ENCODE measurements at places on chromosomes 2 and 18.

GRCh38 chr2:27627963-27628766 is 647 bp downstream of the CCDC121 start:
- DNase-seq, result no peak

GRCh38 chr2:159677654-159678053 is 34.7 kb upstream of the MARCHF7 start:
- DNase-seq, result no peak

DNA sequence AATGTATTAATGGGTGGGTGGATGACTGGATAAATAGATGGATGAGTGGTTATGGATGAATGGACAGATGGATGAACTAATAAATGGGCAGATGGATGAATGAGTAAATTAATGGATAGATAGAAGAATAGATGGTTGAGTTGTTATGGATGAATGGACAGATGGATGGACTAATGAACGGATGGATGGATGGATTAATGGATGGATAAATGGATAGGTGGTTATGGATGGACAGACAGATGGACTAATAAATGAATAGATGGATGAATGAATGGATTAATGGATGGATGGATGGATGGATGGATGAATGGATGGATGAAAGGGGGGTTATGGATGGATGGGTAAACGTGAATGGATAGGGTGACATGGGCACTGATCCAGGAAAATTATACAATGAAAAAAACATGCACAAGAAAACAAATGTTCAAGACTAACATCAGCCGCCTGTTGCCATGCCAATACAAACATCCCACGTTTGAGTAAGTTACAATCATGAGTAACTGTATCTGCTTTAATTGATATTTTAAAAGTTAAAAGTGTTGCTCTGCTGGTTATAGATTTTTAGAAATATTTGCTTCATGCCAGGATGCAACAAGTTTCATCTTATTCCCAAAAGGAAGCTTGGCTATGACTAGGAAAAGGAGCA is 20.8 kb downstream of the PXDN start:
- no peak for DNase-seq

GRCh38 chr2:12110481-12110880 is 364.0 kb downstream of the LPIN1 start:
- peak; percentile 22 for DNase-seq

GRCh38 chr18:67428805-67429204 is 87.7 kb downstream of the DSEL start:
- no peak for DNase-seq

- no peak for DNase-seq
Measured at GRCh38 chr2:159891917-159892730, 94.1 kb upstream of the CD302 start.

- no peak for DNase-seq
Measured at GRCh38 chr2:10225291-10226037, 77.2 kb upstream of the HPCAL1 start.

DNA sequence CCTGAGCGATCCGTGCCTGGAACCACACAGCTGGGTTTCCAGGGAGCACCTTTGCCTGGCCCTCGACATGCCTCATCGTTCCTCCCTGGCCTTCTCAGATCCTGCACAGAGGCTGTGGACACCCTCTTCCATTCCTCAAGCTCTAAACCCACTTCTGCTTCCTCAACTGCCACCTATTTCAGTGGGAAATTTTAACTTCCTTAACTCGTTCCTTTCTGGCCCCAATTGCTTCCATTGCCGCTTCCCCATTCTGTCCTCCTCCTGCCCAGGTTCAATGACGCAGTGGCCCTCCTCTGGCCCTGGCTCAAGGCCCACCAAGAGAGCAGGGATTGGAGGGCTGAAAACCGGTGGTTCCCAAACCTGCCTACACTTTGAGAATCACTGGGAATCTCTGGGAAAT is 4.8 kb upstream of the B3GNT7 start:
- DNase-seq, result no peak

GRCh38 chr2:101745711-101746694 is 48.5 kb downstream of the MAP4K4 start:
- no peak for DNase-seq

DNA sequence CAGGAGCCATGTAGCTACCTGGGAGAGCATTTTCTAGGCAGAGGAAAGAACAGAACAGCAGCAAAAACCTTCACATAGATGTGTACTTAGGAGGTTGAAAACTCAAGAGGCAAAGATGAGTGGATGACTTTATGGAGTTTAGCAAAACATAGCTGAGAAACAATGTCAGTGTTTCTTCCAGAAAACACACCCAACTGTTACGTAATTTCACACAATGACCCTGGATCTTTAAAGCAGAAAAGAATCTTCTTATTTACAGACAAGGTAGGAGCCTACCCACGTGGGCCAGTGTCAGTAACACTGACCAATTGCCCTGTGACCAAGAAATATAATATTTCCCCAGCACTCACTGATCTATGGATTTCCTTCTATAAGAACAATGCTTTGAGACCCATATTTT is 254.6 kb downstream of the CDH20 start:
- no peak for DNase-seq

DNA sequence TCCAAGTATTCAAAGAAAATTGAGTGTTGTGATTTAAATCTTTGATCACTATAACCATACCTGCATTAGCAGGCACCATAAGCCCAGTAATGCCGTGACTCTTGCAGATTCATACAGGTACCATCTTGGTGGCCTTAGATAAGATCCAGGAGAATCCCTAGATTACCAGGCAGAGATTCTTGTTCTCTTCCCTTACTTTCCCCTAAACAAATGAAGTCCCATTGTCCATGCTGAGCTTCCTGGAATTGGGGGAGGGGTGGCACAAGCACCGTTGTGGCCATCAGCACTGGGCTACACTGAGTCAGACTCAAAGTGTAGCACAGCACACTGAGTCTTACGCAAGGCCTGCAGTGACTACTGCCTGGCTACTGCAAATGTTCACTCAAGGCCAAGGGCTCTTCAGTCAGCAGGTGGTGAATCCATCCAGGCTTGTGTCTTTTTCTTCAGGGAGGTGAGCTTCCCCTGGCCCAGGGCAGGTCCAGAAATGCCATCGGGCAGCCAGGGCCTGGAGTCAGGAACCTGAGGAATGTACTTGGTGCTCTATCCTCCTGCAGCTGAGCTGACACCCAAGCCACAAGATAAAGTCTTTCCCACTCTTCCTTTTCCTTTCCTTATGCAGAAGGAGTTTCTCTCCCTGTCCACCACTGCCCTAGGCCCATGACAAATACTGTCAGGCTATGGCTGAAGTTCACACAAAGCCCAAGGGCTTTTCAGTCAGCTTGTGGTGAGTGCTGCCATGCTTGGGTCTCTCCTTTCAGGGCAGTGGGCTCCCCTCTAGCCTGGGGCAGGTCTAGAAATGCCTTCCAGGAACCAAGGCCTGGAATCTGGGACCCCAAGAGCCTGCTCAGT is 52.6 kb downstream of the CD28 start:
- no peak for DNase-seq

- DNase-seq, result no peak
Measured at GRCh38 chr2:44930274-44931197, 11.0 kb upstream of the SIX3 start.

GRCh38 chr18:76922107-76922506 is 99.8 kb downstream of the ZNF236 start:
- no peak for DNase-seq

- no peak for DNase-seq
Measured at GRCh38 chr2:11550901-11551568, 17.2 kb downstream of the GREB1 start.

DNA sequence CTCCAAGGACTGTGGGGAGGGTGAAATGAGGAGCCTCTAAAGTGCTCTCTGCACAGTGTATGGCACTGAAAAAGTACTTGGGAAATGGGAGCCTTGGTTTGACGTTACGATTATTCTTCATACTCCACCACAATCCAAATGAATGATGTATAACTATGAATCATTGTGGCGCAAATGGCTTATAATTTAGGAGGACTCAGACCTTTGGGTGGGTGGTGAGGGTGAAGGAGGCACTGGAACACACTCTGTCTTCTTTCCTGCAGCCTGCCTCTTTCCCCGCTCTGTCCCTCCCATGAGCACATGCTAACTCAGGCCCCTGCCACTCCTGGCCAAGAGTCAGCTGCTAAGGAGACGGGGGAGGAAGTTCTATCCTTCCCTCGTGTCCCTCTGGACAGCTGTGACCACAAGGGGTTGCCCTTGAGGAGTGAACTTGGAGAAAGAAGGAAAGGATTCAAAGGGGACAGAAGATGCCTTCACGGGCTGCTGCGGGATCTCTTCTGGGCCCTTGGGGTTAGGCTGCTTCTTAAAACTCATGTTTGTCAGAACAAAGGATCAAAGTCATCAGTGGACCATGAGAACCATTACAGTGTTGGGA is 36.5 kb downstream of the POLR1A start:
- no peak for DNase-seq

DNA sequence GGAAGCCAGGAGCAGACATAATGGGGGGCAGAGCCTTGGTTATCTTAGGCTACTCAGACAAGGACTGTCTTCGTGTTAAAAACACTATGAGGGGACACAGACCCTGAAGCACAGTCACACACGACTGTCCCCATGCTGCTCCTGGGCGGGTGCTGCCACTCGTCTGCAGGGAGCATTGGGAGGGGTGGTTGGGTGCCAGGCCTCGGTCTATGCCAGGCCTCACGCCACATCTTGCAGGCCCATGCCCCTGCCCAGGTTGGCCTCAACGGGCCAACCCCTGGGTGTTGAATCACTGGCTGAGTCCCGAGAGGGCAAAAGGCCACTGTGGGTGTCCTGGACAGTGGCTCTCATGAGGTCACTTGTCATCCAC is 97.9 kb downstream of the USP40 start:
- DNase-seq, result no peak

DNA sequence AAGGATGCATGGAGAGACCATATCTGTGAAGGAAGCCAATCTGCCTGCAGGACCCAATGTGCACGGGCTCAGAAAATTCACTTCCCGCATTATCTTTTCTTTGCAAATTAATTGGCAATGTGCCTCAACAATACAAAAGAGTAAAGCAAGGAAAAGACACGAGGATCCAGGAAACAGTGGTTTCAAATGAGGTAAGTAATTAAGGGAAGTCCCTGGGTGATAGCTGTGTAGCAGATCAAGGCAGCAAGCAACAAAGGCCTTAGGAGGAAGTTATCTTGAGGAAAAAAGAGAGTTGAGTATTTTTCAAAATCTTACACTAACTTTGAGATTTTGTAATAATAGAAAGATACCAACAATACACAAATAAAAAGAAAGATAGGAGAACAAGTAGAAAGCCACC is 44.3 kb upstream of the TGIF1 start:
- DNase-seq, result no peak

GRCh38 chr2:127874378-127875269 is 11.1 kb downstream of the AMMECR1L start:
- DNase-seq, result no peak

GRCh38 chr18:5738526-5738925 is 156.8 kb downstream of the TMEM200C start:
- no peak for DNase-seq

DNA sequence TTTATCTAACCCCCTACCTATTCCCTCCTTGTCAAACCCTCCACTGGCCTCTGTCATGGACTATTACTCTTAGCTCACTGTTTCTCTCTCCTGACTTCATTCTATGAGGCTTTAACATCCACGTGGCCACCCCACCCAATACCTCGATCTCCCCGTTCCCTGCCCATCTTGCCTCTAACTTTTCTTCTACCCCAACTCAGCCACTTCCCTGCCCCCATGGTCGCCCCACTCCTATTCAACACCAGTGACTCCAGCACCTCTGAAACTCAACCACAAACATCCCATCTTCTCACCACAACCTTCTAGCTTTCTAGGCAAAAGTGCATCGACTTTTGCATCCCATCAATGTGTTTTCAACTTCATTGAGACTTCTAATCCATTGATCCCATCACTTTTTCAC is 94.2 kb upstream of the EPAS1 start:
- no peak for DNase-seq

DNA sequence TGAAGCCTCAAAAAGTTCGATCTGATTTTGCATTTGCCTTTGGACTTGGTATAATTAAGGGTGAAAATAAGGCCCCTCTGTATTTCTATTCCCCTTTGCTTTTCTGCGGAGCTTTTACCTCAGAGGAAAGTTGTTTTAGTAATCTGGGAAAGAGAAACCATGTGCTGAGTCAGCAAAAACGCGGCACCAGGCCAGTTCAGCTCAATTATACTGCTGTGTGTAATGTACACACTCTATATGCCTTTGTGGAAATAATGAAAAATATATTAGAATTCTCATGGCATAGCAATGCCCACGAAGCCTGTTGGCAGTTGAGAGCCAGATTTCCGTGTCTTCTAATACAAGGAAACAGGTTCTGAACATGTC is 161.9 kb upstream of the SIX2 start:
- no peak for DNase-seq

- no peak for DNase-seq
Measured at GRCh38 chr2:102269200-102269524, 42.2 kb upstream of the IL1RL1 start.

DNA sequence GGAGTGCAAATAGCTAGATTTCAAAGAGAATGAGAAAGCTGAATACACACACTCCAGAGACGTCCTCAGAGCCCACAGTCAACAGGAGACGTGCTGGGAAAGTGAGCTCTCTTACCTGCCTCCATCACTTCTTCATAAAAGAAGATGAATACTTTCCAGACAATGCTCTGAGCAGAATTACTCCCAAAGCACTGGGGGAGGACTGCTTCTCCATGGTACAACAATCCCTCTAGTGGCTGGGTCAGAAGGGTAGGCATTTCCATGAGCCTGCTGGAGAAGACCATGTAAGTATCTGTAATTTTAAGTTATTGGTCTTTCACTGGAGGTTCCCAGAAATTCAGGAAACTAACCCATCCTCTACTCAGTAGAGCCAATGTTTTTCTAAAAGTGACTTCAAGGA is 190.3 kb downstream of the RBM43 start:
- DNase-seq, result no peak

GRCh38 chr2:71925268-71926088 is 222.2 kb downstream of the CYP26B1 start:
- DNase-seq, result no peak

DNA sequence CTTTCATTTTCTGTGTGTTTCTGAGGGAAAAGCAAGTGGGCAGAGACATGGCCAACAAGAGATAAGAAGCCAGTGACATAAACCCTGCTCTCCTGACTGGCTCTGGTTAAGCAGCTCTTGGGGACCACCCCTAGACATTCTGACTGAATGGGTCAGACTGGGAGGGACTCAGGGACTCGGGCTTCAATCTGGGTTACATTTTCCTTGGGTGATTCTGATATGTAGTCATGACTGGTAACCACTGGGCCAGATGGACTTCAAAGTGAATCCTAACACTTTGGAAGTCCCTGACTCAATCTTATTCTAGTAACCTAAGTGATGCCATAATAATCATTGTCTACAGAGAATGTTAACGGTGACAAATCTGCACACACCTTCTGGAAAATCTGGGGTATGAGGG is 397.8 kb downstream of the NBAS start:
- DNase-seq, result no peak

DNA sequence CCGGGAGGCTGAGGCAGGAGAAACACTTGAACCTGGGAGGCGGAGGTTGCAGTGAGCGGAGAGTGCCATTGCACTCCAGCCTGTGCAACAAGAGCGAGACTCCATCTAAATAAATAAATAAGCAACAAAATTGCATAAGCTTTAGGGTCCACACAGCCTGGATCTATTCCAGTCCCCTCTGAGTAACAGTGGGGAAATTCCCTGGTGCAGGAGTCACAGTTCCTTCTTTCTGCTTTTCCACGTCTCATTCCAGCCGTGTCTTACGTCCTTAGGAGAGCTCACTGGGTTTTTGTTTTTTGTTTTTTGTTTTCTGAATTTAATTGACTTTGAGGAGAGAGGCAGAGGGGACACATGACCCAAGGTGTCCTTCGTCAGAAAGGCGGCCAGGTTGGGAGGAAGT is 44.6 kb downstream of the B3GNT2 start:
- no peak for DNase-seq

- peak; percentile 52 for DNase-seq
Measured at GRCh38 chr2:8153258-8153718, 528.6 kb upstream of the ID2 start.

- DNase-seq, result no peak
Measured at GRCh38 chr2:138137949-138138348, 173.7 kb downstream of the HNMT start.

Measured in vagina (tissue), 2 donors.